ENCODE measurements at places on chromosomes 6 and 20.

DNA sequence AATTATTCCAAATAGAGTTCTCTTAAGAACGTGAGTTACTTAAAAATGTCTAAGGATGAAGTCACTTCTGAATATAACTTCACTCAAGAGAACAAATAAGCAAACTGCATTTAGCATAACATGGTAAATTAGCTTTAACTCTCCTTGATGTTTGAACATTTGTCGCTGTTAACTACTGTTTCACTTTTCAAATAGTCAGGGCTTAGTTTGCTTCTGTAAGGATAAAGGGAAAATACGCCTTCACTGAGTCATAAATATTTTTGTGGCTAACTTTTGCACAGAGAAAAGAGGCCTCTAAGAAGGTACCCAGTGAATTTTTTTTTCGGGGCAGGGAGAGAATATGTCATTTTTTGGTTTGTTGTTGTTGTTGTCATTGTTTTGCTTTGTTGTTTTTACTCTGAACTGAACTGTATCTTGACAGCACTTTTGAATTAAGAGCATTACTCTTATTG lies 8.1 kb downstream of the PTPN1 start:
- no peak for DNase-seq

- DNase-seq: peak; percentile 6
These were observed 21.5 kb upstream of the AAR2 start for GRCh38 chr20:36214684-36215256.

GRCh38 chr6:50905297-50905696 lies 86.6 kb downstream of the TFAP2B start:
- no peak for DNase-seq

DNA sequence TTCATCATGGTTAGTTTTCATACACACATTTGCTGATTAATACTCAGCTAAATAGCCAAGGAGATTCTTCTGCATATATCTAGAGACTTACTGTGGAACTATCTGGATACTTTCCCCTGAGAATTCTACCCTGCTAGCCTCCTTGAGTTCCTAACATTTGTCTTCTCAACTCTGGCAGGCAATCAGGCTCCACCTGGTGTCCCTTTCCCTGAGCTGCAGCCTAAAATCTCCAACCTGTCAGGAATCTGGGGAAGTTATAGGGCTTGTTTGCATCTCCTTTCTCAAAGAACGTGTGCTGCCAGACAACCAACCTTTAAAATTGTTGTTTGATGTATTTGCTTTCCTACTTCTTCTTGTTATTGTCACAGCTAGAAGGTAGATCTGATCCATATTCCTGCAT lies 73.4 kb downstream of the FUT9 start:
- no peak for DNase-seq

GRCh38 chr6:51462896-51463295 lies 624.5 kb downstream of the PKHD1 start:
- DNase-seq: no peak

DNA sequence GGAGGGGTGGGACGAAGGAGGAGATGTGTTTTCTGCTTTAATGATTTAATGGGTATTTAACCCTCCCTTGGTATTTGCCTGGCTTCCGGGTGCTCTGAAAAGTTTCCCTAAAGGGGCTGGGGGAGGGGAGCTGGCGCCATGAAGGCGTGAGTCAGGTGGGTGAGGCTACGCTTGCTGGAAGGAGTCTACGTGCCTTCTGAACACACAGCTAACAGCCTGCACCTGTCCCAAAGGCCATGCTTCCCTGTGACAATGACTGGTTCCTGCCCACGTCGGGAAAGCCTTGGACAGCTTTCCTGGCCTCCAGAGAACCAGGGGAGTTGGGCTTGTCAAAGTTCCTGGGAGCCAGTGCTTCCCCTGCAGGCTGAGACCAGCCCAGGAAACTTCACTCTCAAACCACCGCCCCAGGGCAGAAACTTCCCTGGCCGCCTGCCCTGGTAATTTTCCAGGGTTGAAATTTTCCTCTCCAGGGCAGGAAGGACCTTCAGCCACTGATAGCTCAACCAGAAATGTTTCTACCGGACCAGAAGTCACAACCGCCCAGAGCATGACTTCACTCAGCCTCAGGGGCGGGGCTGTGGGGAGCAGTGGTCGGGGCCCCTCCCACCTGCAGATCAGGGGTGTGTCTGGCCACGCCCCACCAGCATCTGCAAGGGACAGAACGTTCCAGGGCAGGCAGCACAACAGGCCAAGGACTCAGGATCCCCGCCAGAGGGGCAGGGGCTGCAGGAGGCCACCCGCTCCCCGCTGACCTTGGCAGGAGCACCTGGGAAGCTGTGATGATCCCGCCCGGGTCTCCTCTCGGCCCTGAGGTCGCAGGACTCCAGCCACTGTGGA lies 18.6 kb upstream of the SLCO4A1 start:
- no peak for DNase-seq

GRCh38 chr20:32908334-32909292 lies 49.9 kb downstream of the EFCAB8 start:
- no peak for DNase-seq

GRCh38 chr6:35610830-35611229 lies 77.9 kb downstream of the FKBP5 start:
- no peak for DNase-seq

DNA sequence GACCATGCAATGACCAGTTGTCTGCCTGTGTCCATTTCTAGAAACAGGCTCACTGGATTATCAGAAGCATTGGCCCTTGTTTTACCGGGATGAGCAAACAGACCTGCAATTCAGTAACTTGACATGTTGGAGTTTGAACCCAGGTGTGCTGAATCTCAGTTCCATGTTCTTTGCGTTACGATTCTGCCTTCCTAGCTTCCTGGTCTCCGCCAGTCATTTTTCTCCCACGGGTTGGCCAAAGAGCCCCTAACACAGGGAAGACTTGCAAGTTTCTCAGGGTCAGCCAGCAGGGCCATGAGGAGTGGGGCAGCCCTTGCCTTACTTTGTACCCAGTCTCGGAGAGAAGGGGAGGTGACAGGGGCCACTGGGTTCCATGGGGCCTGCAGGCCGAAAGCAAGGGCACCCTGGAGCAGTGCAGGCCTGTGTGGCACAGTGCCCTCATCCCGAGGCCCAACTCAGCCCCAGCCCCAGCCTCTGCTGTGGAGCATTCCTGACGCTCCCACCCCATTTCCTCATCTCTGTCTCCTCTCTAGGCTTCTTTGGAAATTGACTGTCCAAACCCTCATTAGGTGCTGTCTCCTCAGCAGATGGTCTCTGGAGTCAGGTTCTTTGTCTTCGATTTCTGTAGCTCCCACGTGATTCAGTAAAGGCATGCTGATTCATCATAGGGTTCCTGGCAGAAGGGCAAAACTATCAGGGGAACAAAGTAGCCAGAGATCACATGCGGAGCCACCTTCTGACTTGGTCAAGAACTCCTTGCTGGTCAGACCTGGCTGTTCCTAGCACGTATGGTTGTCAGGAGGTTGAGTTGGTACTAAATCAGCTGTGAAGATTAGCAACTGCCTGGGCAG lies 23.6 kb downstream of the CDS2 start:
- DNase-seq: no peak

- no peak for DNase-seq
These were observed 73.8 kb upstream of the CD93 start for GRCh38 chr20:23159947-23160318.

DNA sequence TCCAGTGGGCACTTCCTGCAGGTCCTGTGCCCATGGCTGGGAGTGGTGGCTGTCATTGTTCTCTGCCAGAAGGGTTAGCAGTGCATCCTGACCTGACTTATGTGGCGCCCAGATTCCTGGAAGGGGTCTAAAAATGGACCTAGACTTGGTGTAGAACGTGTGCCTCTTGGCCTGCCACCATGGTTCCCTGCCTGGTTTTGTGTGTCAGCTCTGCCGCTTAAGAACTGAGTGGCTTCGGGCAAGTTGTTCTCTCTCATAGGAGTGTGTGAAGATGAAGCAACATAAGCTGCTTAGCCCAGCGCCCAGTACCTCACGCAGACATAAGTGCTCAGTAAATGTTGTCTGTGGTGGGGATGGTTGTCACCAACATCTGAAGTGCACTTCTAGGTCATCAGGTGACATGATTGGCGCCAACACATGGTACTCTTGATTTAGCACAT lies 52.1 kb downstream of the PTPN1 start:
- no peak for DNase-seq

DNA sequence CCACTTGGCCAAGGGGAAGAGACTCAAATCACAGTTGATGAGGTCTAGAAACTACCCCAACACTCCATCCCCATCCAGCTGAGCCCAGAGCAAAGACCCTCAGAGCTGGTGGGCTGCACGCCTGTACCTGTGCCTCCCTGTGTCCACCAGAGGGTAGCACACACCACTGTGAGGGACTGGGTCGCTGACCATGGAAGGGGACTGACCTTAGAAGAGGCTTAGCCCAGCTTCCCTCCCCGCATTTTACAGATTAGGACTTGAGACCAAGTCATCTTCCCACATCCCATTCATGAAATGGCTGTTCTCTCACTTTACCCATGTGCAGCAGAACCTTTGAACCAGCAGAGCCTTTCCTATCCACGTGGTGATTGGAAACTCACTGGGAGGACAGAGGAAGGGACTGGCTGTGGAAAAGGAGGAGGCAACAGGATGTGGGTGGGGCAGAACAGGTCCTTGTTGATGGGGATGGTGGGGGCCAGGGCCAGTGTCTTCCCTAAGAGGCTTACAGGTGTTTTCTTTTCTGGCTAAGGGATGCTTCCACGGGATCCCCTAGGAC lies 44.3 kb downstream of the CPXM1 start:
- no peak for DNase-seq

DNA sequence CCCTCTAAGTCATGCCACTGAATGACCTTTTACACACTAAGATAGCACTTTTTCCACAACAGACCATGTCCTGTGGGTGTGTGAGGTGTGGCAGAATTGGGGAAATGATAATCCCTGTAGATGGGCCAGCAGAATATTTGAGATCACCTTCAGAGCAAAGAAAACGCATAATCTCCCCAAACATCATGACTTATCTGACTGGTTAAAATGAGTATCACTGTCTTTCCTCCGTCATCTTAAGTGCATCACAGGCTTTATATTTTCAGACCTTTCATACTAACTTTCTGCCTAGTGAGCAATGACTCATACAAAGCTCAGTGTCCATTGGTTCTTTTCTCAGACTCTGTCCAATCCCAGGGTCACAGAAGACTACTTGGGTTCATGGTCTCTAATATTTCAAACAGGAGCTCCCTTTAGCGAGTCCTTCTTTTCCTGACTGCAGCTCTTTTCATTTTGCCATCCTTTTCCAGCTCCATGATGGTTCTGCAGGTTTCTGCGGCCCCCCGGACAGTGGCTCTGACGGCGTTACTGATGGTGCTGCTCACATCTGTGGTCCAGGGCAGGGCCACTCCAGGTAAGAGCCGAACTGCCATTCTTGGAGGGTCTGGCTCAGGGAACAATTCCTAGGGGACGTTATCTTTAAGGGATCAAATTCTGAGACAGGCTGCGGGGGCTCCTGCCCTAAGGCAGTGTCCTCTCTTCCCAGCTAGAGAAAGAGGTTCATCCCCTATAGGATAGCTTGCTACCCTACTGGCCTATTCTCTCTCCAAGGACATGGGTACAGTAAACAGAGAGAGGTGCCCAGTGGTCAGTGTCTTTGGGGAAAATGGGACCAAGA lies at the start of gene HLA-DPB1:
Gene HLA-DPB1, plus strand, starts transcription at position 423 of the 838 bp plus-strand sequence. Its CDS starts 52 bp downstream, at position 475.
- no peak for DNase-seq

DNA sequence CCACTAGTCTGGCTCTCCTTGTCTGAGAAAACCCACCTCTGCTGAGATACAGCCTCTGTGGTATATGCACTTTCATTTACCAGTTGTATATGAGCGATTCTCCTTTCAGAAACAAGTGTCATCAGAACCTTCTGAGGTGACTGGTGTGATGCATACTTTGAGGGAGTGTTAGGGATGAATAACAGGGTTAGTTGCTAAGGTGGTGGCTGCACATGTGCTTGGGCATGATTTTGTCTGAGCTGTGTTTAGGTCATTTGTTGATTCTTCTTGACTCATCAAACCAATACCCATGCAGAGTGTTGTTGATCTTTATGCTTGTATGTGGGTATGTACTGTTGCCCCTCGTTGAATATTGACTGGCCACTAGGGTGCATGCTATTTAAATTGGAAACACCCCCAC lies 25.7 kb downstream of the DTD1 start:
- DNase-seq: no peak

GRCh38 chr20:8997701-8998117 lies 71.2 kb upstream of the PLCB4 start:
- DNase-seq: peak; percentile 43

DNA sequence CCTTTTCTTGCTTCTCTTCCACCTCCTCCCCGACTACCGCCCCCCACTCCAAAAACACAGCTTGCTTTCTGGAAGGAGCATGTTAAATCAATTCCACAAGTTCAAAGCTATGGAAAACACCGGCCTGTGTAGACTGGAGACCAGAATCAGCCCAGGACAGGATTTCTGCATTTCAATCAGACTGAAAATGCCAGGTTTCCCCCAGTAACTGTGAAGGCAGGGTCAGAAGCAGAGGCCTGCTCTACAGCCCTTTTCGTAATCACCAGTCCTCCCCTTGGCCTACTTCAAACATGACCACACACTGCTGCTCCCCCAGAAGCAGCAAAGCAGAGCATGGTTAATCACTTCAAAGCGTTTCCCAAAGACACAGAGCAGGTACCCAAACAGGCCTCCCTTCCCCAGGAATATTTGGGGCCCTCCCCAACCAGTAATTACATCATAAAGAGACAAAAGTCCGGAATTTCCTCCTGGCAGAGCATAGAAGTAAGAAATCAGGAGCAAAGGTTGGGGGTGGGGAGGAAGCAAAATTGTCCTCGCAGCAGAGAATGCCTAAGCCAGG lies 38.4 kb downstream of the ZMYND8 start:
- no peak for DNase-seq

GRCh38 chr6:8157839-8158238 lies 55.5 kb upstream of the EEF1E1 start:
- no peak for DNase-seq

DNA sequence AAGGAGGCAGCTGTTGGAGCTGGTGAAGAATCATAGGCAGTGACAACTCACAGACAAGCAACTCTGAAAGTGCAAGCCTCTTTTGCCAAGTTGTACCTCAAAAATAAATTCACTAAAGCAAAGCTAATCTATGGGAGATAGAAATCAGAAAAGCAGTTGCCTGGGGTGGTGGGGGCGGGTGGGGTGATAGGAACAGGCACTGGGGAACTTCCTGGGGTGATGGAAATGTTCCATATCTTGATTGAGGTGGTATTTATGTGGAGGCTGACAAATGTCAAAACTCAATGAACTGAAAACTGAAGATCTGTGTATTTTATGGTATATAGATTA lies 52.4 kb downstream of the ATP9A start:
- no peak for DNase-seq

GRCh38 chr6:159916752-159917151 lies 26.0 kb downstream of the MAS1 start:
- no peak for DNase-seq

DNA sequence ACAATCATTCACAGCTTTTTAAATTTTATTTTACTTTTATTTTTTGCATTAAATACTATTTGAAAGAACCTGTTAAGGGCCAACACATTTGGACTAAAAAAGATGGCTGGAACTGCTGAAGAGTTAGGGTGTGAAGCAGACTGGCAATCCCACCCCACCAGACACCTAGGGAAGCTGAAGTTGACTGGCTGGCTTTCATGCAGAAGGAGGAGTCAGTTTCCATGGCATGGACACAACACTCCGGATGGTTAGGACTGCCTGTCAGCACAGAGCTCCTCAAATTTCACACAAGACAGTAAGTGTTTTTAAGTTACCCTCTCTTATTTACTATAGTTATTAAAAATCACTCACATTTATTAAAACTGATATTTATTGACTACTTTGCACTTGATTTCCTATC lies at the start of gene ANKRD66:
Gene ANKRD66, plus strand, starts transcription at position 238 of the 400 bp plus-strand sequence. CDS start 5,016 bp downstream, outside the sequence.
- DNase-seq: no peak
